Fibroblast of skin of right quadriceps (primary cell): ENCODE measurements at places on chromosomes 6 and 20.

DNA sequence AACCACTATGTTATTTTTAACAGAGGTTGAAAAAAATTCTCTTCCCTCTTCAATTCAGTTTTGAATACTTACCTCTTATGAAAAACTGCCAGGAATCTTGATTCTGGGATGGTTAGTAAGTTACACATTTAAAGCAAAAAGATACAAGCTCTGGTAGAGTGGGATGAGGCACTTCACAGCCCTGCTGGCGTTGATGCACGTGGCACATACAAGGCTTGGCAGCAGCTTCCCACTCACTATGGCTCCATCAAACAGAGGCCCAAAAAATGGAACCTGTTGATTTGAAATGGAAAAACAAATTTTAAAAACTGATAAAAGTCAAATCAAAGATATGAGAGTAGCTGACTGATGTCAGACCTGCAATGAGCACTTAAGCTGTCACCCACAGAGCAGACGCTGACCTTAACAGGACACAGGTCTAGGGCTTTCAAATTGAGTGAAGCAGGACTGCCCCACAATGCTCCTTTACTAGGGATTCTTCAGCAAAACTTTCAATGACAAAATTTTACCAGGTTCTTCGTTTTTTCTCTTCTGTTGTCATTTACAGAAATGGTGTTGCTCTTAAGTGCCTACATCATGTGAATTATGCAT, 104.9 kb downstream of the INSM1 start:
- DNase-seq = no peak

- DNase-seq = no peak
Observed at GRCh38 chr6:66496659-66497058, 789.6 kb upstream of the EYS start.

DNA sequence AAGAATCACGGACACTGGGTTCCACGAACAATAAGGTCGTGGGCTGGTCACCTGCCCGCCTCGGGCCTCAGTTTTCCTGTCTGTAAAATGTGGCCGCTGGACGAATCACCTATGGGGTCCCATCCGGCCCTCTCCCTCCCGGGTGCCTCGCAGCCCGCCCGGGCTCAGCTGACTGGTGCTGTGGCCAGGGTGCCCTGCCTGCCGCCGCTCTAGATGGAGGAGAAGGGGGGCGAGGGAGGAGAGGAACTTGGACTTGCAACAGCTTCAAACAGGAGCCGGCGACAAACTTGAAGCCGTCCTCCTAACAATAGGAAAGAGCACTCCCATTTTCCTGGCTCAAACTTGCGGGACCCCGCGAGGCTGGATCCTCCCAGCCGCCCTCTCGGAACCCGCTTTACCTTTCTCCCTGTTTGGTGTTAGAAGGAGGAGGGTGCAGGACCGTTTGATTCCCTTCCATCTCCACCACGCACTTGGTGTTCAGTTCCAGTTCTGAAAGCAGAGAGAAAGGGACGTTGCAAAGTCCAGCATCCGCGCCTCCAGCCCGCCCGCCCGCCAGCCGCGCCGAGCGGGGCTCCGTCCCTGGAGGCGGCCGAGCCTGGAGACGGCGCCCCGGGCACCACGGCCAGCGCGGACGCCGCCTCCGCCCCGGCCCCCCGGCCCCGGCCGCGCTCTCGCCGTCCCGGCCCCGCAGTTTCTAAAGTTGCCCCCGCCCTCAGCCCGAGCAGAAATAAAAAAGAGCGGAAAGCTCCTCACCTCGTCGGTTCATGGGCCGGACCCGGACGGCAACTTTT, 584 bp downstream of the KIF13A start:
- DNase-seq = peak; percentile 42

- no peak for DNase-seq
Observed at GRCh38 chr6:42264162-42264851, 46.6 kb upstream of the MRPS10 start.

DNA sequence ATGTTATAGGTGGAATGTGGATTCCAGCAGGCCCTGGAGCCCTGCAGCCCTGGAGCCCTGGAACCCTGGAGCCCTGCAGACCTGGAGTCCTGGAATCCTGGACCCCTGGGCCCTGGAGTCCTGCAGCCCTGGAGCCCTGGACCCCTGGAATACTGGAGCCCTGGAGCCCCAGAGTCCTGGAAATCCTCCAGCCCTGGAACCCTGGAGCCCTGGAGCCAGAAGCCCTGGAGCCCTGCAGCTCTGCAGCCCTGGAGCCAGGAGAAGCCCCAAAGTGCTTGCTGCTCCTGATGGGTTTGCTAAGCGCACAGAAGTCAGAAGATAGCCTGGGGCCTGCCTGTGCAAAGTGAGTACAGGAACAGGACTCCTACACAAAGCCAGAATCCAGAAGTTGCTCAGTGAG, 223.1 kb upstream of the PDE10A start:
- no peak for DNase-seq
